ENCODE measurements at places on chromosomes 5 and 9.

GRCh38 chr5:90054612-90055011 is 354.9 kb downstream of the CETN3 start:
- DNase-seq = no peak

DNA sequence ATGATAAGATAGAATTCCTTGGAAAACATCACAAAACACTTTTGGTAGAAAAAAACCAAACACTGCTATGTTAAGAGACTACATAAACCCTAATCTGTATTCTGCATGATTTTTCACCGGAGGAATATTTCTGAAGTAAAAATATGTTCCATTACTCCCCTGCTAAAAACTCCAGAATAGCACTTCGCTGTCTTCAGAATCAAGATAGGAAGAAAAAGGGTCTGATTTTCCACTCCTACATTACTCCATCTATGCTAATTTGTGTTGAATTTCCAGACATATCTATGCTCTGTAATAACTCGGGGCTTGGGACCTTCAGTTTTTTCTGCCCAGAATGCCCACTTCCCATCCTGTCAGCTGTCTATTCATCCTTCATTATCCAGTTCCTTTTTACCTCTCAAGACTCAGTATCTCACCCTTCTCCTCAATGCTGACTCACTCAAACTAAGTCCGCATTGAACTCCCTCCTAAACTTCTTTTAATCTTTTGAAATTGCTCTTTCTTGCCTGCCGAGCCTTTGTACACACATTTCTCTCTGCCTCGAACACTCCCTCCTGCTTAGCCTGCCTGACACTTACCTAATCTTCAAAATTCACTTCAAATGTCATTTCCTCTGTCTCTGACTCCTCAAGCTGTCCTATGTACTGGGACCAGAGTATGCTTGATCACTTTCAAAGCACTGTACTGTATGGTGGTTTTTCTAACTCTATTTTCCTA is 171.0 kb downstream of the ARRDC3 start:
- DNase-seq = no peak

GRCh38 chr5:141780952-141781781 is 97.0 kb downstream of the PCDH1 start:
- DNase-seq = no peak

GRCh38 chr5:137507150-137507549 is 8.0 kb upstream of the SPOCK1 start:
- DNase-seq = no peak

- no peak for DNase-seq
Measured at GRCh38 chr9:133169102-133169501, 5.4 kb upstream of the GBGT1 start.

- DNase-seq = no peak
Measured at GRCh38 chr5:61363401-61364114, 31.5 kb downstream of the ZSWIM6 start.

- DNase-seq = no peak
Measured at GRCh38 chr5:82164977-82165713, 113.0 kb downstream of the RPS23 start.

All from stimulated activated CD8-positive, alpha-beta memory T cell treated with anti-CD3 and anti-CD28 coated beads, Interleukin-7, amount 100 ng/mL, for 1 hour (primary cell).